ENCODE measurements at places on chromosomes 6 and 20.
A peak's percentile ranks its signal among the peaks of the same experiment; 100 is the strongest.

DNA sequence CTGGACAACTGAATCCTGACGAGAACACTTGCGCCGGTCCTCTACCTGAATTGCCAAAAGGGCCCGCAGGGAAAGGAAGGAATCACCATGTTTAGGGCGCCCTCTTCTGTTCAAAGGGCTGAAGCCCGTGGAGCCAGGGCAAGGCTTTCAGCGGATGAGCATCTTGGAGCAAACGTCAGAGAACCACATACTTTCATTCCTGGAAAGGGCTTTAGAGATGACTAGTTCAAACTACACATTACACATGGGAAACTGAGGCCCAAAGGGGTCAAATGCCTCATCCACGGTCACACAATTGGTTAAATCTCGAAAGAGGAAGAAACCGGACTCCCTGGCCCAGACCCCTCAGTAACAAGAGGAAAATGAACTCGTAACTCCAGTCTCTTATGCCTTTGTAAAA is 11.5 kb upstream of the ZNF133 start:
- DNase-seq, result no peak

GRCh38 chr6:36033935-36034334 is 6.3 kb downstream of the MAPK14 start:
- DNase-seq, result peak; percentile 10

DNA sequence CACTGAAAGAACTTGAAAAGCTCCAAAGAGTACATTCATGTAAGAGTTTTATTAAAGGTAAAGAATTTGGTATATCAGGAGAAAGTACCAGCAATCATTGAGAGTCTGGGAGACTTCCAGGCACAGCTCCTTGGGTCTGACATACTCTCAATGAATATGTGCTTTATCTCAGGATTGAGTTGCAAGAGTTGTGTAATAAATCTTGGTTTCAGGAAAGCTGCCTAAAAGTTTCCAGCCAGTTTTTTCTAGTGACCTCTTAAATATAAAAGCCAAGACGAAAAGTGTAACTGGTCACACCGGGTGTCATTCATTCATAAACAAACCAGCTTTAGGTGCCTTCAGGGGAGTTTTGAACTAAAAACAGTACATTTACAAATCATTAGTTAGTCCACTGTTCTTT is 21.6 kb upstream of the GJA1 start:
- DNase-seq, result no peak

DNA sequence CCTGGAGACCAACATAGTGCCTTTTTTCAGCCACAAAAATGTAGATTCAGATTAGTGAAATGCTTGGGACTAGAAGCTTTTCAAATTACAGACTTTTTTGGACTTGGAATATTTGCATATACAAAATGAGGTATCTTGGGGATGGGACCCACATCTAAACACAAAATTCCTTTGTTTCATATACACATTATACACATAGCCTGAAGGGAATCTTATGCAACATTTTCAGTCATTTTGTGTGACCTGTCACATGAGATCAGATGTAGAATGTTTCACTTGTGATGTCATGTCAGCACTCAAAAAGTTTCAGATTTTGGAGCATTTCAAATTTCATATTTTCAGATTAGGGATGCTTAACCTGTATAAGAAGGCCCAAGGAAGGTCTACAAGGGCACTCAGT is 44.5 kb upstream of the ALDH8A1 start:
- DNase-seq, result no peak

- no peak for DNase-seq
Measured at GRCh38 chr20:9515741-9516233, 1.4 kb downstream of the LAMP5 start.

DNA sequence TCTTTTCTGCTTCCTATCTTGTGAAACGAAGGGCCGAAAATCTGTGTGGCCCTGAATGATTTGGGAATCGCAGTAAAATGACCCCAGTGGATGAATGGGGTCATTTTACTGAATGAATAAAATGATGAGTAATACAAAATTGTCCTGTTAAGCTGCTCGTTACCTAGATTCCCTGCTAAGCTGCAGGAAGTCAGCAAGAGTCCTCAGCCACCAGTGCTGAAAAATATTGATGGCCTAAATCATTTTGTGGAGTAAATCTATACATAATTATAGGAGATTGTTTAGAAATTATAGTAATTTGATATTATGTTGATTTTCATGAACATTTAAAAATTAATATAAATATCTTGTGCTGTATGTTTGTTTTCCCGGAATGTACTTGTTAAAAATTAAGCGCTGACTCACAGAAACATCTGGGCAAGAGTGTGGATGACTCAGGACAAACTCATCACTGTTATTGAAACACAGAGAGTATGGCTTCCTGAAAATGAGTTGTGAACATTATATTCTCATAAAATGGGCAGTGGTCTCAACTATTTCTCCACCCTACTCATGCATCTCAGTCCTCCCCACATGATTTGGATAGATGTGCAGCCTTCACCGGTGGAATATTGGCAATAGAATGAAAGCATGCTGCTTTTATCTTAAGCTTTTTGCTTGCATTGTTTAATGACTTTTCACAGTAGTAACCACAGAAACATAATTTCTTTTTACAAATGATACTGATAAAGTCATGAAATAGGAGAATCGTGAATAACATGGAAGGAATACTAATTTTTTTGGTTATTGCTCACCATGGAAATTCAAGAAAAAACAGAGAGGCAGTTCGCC is 36.2 kb upstream of the RGS17 start:
- DNase-seq, result no peak
